Dermis lymphatic vessel endothelial cell (primary cell): ENCODE measurements at places on chromosomes 7 and 10. TPM values are rescaled to one million over a fixed set of nuclear protein-coding genes. Genes with fewer than 3 reads are reported as not detected.

The FGFR2 gene
- total RNA-seq, result under 0.01 and 0.09 TPM in 2 replicates

The PNPLA8 gene
- 31.2 and 35.7 TPM in 2 replicates for total RNA-seq

The CACNA2D1 gene
- total RNA-seq, result 3.5 and 5.0 TPM in 2 replicates

The CALHM1 gene
- not detected in 2 replicates for total RNA-seq

The NACAD gene
- total RNA-seq, result 0.34 and 0.43 TPM in 2 replicates

The INPP5A gene
- 16.0 and 25.7 TPM in 2 replicates for total RNA-seq

The GIGYF1 gene
- 14.4 and 16.0 TPM in 2 replicates for total RNA-seq

The HOGA1 gene
- total RNA-seq, result 0.26 and 0.43 TPM in 2 replicates

The HBP1 gene
- 248 and 253 TPM in 2 replicates for total RNA-seq

The TAS2R4 gene
- 0.33 and 0.86 TPM in 2 replicates for total RNA-seq
